NCI-H1417 treated with DMSO at 0.1 percent for 48 hours (cell line): ENCODE measurements at places on chromosomes 13 and 19.

DNA sequence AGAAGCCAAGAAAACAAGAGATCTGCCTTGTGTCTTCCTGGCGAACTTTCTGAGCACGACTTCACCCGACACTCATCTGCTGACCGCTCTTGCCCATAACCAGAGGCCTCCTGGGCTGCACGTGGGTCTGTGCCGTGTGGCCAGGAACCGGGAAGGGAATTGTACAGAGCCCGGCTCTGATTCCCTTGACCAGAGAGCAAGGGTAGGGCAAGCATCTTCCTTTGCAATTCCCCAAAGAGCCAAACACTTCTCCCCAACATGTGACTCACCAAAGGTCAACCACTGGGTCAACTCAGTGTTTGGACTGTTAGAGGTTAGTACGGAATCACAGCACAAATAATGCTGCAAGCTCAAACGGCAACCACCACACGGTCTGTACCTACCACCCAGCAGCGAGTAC lies 48.9 kb downstream of the KLF2 start:
- no peak for DNase-seq

- no peak for DNase-seq
These were observed 184.1 kb downstream of the USP12 start for GRCh38 chr13:26987486-26988013.

DNA sequence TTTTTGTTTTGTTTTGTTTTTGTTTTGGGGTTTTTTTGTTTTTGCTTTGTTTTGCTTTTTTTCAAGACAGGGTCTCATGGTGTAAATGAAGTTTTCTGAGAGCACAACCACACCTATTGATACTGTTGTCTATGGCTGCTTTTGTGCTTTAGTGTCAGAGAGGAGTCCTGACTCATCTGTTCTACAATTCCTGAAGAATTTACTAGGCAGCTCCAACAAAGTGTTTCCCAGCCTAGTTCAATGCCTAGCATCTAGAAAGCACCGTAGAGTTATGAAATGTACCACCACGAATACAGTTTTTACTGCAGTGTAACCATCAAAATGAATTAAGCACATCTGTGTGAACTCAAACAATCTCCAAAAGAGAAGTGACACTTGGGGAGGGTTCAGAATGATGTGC lies 21.2 kb downstream of the SAFB start:
- DNase-seq, result no peak

GRCh38 chr19:1491849-1492170 lies 829 bp downstream of the REEP6 start:
- no peak for DNase-seq

GRCh38 chr19:43445426-43445825 lies 20.0 kb downstream of the LYPD3 start:
- DNase-seq, result no peak

GRCh38 chr19:30784850-30785457 lies 412.8 kb downstream of the ZNF536 start:
- DNase-seq, result no peak

- DNase-seq, result no peak
These were observed 71.8 kb downstream of the PTPRS start for GRCh38 chr19:5268801-5269200.

GRCh38 chr19:29571181-29571580 lies 34.9 kb upstream of the POP4 start:
- DNase-seq, result no peak

DNA sequence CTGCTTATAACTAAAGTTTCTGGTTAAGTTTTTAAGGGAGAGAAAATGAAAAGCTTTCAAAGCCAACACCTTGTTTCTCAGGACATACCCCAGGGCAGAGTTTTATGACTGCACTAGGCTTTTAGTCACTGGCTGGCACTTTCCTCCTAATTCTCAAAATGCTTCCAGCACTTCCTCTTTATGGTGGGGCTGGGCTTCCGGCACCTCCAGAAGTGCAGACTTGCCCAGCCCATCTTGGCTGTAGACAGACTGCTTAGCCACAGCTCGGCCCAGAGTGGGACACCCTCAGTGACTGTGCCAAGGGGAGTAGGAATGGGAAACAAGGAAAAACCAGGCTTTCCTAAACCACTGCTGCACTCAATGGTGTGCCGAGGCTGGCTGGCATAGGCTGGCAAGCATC lies 23.2 kb upstream of the GTF3A start:
- DNase-seq, result no peak

DNA sequence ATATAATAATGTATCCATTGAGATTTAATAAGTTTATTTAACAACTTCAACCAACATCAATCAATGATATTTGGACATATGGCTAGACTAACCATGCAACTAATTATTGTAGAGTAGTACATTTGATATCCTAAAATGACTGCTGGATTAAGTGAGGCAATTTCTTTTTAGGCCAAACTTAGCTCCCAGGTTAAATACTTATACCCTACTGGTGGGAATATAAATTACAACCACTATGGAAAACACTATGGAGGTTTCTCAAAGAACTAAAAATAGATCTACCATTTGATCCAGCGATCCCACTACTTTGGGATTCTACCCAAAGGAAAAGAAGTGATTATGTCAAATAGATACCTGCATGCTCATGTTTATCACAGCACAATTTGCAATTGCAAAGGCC lies 345.8 kb downstream of the RBM26 start:
- no peak for DNase-seq

DNA sequence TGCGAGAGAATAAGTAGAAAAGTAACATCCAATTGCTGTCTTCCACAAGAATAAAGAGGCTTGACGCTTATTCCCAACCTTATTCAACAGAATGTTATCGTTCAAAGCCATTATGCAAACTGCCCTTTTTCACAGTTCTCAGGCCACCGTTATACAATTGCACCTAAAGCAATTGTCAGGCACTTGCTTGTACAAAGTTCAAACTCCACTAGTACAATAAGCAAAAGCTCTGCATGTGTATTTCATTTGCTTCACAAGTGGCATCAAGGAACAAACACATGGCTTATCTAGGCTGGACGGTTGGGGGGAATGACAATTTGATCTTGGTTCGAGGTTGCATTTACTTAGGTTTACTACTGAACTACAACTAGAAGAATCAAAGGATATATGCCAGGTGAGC lies 815.6 kb downstream of the EFNB2 start:
- DNase-seq, result no peak

DNA sequence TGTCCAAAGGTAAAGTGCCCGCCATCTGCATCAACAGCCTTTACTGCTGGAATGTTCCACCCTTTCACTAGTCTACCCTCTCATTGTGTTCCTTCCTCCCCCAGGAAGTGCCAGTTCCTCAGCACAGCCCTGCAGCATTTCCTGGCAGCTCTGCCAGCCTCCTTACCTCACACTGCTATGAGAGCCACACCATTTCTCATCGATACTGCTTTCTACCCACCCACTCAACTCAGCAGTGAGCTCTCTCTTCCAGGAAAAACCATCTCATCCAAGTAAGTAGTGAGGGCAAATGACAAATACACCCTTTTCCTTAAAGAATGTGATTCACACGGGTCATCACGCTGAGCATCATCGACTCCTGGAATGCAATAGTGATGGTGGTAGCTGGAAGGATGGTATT lies 19.8 kb downstream of the UQCRFS1 start:
- DNase-seq, result no peak

DNA sequence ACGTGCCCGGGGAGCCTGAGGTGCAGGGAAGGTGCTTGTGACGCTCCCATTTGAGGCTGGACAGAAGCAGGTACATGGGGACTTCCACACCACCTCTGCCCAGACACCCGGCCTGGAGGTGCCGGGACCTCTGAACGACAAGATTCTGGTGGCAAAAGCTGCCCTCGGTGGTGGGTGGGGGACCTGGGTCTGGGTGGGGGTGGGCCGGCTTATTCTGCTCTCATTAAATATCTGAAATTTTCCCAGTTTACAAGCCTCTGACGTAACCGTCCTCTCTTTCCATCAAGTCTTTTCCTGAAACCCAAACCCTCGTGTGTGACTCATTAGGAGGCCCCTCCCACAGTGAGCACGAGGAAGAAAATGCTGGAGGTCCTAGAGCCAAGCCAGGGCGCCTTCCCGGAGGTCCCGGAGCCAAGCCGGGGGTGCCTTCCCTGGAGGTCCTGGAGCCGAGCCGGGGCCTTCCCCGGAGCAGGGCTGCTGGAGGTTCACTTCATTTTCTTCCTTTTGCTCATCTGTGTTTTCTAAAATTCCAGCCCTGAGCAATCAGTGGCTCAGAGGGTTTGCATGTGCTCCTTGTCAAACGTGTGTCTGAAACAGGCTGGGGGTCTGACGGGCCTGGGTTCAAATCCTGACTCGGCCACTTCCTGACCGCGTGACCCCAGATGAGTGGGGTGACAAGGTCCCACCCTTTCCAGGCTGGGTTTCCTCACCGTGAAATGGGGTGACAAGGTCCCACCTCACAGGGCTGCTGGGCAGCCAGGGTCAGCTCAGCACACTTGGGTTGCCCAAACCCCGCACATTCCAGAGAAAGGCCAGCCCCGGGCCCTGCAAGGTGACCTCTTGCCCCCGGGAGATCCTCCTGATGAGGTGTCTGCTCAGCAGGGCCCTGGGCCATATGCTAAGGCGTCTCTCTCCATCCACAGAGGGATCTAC lies 10.0 kb downstream of the CFD start:
- no peak for DNase-seq

DNA sequence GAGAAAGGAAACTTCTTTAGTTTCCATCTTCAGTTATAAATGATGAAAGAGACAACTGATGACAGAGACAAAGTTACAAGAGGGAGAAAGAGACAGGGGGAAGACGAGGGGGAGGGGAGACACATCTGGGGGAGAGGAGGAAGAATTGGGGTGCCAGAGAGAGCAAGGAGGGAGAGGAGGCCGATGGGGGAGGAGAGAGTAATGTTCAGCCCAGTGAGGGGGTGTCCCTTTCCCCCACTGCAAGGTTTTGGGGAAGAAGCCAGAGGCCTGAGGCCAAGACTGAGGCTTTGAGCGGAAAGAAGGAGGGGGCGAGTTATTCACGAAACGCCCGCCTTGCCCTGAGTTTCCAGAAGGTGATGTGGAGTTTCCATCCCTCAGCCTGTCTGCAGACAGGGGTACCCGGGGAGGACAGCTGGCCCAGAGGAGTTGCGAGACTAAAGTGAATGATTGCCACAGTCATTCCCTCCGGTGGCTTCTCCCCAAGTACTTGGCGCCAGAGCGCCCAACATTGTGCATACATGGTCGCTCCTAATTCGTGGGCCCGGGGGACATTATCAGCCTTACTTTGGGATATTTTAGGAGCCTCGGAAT lies 558 bp upstream of the PPAN start:
- no peak for DNase-seq

- DNase-seq, result no peak
These were observed 750 bp downstream of the RAB20 start for GRCh38 chr13:110560601-110561343.

DNA sequence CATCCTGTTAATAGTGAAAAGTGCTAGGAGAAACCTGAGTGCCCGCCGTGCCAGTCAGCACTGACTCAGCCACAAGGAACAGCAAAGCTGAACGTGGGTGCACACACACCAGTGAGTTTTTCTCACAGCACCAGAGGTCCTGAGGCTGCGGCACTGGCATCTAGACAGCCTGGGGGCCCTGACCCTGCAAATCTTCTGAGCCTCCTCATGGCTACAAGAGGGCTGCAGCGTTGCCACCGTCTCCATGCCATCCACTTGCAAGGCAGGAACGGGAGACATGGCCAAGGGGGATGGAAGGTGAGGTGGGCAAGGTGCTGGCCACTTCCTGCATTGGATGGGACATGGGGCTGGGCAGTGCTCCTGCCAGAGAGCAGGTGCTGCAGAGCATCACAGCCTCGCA lies 211.2 kb upstream of the SOX1 start:
- DNase-seq, result no peak

DNA sequence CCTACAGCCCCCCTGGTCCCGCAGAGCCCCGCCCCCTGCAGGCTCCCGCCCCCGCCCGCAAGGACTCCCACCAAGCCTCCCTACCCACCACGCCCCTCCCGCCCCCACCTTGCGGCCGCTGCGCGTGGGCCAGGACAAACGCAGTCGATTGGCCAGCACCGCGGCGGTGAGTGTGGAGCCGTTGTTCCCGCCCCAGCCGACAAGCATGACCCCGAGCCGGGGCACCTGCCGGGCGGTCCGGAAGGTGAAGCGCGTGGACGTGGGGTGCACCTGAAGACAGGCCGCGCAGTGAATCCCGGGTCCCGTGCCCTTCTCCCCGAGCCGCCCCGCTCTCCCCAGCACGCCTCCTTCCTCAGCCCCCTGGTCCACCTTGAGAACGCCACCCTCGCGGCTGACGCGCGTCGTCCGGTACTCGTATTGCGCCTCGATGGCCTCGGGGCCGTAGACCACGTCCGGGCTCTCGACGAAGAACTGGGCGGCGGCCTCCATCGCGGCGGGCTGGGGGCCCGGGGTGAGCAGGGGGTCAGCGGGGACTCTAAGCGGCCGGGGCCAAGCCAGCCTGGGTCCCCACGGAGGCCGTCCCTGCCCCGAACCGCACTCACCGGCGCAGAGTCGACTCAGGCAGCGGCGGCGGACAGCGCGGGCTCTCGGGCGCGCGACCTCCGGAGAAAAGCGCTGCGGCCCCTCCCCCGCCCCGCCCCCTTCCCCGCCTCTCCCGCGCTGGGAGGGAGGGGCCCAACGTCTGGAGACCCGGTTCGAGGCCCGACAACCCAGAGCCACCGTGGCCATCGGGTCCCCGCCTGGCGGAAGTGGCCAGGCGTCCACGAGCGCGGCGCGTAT lies at the start of gene ISYNA1:
Gene ISYNA1 (minus strand): TSS at position 643 of the 840 bp plus-strand sequence. CDS start 154 bp downstream, at position 489.
- no peak for DNase-seq

DNA sequence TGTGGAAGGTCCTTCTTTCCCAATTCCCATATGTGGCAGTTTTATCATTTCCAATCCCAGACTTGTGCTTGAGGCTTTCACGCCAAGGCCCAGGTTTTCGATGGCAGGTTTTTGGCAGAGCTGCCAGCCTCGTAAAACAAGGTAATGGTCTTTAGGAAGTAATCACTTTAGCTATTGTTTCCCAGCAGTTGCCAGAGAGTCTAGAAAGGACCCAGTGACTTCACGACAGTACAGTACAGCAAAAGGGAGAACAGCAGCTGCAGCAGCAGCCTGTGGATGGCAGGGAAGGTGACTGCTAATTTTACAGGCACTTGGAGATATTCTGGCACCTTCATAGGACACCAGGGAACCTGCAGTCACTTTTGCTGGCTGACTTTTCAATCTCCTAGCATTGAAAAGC lies 291.6 kb upstream of the MAB21L1 start:
- DNase-seq, result peak; percentile 48
